CD4-positive, alpha-beta T cell treated with Interleukin-12 subunit alpha and Interleukin-12 subunit beta, for 1 hour (primary cell): ENCODE measurements at places on chromosomes 6 and 20.

GRCh38 chr6:104522533-104522932, 337.2 kb downstream of the HACE1 start:
- DNase-seq = no peak

GRCh38 chr20:58481481-58482021, 33.6 kb downstream of the APCDD1L start:
- DNase-seq = peak; percentile 26

GRCh38 chr20:61664556-61665320, 400.9 kb downstream of the TAF4 start:
- DNase-seq = no peak

DNA sequence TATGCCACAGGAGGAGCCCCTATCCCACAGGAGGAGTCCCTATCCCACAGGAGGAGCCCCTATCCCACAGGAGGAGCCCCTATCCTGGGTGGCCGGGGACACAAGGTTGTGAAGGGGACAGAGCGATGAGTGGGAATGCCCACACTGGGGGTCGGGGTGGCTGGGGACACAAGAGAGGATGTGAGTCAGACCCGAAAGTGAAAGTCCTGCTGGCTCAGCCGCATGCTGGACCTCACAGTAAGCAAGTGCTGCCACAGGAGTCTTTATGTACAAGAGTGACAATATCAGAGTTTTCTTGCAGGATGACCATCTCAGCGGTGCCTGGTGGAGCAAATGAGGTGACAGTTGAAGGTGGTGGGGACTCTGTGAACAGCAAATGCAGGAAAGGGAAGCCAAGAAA, 93.7 kb downstream of the PSMB1 start:
- DNase-seq = peak; percentile 12

DNA sequence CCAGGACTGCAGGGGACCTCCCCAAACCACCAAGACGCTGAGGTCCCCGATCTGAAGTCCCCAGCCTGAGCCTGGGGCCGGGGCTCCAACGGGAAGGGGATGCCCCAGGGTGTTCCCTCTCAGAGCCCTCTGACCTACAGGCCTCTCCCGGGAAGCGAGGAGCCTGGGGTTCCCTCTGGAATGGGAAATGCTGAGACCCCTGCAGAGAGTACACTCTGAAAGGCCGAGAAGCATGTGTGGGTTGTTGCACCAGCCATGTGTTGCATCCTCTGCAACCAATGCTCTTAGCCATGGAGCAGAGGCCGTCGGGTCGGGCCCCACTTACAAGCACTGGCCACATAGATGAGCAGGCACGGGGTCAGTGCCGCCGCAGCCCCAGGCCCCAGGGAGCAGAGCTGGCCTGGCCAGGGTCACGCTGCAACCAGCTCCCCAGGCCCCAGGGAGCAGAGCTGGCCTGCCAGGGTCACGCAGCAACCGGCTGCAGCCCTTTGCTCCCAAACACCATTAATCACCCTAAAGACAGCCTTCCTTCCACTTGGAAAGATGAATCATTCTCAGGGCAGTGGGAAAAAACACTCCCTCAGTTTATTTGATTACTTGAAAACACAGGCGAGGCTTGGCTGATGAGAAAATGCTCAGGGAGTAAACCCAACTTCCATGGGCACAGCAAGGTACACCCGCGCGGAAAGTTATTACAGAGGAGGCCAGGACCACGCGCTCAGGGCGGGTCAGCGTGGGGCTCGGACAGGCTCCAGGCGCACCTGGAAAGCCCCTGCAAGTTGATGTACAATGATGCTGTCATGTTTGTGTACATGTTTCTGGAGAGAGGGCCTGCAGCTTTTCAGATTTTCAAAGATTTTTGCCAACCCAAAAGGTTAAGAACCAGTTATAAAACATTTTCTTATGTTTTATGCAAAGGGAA, 78.0 kb upstream of the AFDN start:
- no peak for DNase-seq

GRCh38 chr6:130964808-130965604, 98.0 kb downstream of the EPB41L2 start:
- no peak for DNase-seq
